ENCODE measurements at places on chromosomes 6 and 20.

GRCh38 chr6:136990754-136991153 is 54.0 kb downstream of the IL20RA start:
- DNase-seq: no peak

GRCh38 chr6:109580519-109580918 is 97.5 kb upstream of the ZBTB24 start:
- no peak for DNase-seq

DNA sequence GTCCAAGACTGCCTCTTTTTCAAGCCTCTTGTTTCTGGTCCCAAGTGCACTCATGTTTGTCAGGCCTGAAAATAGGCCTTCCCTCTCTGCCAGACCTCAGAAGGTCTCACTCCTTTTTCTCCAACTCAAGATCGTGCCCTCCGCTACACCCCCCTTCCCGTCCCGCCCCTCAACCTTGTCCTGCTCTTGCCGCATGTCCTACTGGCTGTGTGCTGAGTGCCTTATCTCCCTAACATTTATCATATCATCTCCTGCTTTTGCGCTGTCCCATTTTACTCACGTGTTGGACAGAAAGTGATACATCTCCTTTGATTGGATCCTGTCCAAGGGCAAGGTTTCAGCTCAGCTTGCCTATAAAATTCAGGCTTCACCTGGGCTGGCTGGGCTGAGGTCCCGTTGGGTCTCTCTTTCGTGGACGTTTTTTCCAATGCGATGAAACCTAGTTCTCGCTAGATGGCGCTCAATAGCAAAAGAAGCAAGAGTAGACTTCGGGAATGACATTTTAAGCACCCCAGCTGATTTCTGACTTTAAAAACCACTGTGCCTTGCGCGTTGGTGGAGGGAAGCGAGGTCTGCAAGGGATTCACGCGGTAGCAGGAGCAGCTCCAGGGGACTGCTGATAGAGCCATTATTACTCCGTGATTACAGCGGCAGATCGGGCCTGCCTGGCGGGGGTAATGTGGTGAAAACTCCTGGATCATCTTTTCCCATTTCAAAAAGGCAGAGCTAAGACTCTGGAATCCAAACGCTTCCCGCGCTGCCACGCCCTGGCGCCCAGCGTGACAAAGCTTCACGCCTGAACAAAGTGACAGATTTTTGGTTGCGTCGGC is 137.6 kb downstream of the IMPG1 start:
- no peak for DNase-seq

DNA sequence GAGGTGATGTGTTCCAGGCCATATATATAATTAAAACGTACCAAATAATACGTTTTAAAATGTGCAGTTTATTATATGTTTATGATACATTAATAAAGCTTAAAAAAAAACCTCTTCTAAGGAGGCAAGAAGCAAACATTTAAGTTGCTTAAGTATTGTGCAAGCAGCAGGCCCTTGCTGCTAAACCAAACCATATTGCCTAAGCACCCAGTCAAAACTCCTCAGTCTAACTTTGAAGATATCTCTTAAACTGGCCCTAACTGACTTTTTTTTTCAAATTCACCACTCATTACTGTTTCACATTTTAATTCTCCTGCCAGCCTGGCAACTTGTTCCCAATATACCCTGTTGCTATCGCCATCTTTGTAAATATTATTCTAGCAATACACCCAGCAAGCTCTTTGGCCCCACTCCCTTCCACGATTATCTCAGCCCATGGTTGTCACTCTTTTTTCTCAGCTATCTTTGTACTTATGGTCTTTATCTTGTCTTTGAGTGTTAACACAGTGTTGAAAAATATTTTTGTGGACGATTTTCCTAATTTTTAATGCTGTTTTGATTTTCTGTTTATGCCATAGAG is 60.9 kb downstream of the C6orf58 start:
- no peak for DNase-seq

GRCh38 chr20:24004471-24004870 is 15.9 kb upstream of the GGTLC1 start:
- DNase-seq: no peak

DNA sequence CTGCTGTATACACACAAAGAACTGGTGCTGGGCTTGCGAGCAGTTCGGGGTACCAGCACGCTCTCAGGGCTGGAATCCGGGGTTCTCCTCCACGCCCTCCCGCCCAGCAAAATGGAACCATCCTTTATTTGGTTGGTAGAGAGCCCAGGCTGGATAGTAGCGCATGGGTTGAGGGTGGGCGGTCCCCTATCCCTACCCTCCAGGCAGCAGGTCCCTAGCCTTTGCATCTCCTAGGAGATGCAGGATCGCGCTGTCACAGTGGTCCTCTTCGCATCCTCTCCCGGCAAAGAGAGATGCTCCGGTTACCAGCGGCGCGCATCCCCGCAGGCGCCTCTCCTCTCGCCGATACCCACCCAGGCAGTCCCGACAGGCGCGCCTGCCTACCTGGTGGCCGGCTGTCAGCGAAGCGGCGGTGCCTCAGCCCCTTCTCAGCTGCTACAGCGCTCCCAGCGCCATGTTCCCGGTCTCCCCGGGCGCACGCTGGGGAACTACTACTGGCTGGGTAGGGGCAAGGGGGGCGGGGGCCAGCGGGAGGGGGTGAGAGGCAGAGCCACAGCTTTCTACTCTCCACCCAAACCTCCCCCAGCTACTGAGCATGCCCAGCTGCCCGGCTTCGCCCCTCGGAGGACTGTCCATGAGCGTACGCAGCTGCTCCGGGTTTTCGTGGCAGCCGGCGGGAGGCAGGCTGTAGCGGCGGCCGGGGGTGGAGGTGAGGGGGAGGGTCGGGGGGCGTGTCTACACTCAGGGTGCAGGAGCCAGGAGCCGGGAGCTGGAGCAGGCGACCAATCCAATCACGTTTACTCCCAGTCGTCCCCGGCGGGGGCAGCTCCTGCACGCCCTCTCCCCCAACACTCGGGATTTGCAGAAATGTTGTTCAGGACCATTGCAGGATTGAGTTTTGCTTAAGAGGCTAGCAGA is at the start of gene PAK5:
TSS of gene PAK5 (minus strand) at position 699 of the 918 bp plus-strand sequence. CDS start 194,748 bp downstream, outside the sequence.
- no peak for DNase-seq

DNA sequence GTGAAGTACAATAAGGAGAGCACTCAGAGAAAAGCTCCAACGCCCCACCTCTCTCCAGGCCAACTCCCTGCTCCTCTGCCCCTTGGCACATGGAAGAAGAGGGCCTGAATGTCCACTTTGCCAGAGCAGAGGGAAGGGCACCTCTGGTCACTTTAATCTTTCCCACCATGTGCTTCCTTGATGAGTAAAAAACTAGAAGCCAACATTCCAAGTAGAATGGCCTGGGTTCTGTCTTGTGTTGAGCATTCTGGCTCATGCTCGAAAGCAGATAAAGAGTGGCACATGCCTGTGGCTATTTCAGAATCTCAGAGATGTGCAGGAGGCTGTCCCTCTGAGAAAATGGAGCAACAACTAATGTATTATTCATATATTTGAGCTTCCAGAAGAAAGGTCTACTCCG is 177.4 kb upstream of the PLN start:
- DNase-seq: no peak

- no peak for DNase-seq
These were observed 24.0 kb downstream of the SDCBP2 start for GRCh38 chr20:1304710-1305515.

DNA sequence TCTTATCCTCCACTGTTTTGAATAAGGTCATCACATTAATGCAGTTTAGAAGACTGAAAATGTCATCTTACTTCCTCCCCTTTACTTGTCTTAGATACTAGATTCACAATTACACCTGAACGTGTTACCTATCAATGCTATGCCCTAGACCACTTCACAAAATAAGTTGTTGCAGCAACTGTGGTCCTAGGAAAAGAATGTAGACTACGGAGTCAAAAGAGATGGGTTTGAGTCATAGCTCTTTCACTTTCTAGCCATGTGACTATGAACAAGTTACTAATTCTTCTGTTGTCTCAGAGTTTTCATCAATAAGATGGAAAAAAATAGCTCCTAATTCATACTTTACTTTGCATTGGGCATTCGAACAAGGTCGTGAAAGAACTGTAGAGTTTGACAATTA is 164.3 kb upstream of the PREP start:
- no peak for DNase-seq

GRCh38 chr6:54957698-54958097 is 111.1 kb downstream of the FAM83B start:
- DNase-seq: no peak

- no peak for DNase-seq
These were observed 5.1 kb upstream of the RPS21 start for GRCh38 chr20:62381842-62382241.

DNA sequence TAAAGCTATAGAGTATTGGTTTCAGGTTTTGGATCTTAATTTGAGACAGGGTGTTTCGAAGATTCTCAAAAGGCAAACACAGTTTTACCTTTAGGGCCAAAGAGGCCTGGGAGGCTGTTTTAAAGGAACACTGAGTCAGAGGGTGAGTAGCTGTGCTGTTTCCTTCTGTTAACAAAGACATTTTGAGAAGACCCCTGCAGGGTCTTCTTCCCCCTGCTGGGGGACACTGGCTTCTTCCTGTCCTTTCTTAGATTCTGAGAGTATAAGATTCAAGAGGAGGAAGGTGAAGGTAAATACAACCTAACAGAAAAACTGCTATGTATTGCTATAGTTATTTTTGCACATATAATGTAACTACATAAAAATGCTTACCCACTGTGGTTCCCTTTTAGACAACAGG is 19.0 kb downstream of the HS3ST5 start:
- DNase-seq: no peak

DNA sequence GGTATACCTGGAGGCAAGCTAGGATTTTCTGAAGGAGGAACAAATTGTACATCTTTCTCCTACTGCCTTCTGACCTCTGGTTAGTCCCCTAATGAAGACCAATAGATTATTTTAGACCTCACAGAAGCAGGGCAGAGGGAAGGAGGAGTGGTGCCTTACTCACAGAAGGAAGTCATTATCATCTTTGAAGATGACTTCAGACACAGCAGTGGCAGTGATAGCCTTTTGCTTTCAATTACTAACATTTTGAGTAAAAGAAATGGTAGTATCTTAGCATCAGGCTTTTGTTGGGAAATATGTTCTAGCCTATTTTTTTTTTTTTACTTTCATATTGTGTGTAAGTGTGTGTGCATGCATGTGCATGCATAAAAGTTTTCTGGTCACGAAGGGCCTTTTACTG is 164.2 kb upstream of the PLN start:
- DNase-seq: no peak

DNA sequence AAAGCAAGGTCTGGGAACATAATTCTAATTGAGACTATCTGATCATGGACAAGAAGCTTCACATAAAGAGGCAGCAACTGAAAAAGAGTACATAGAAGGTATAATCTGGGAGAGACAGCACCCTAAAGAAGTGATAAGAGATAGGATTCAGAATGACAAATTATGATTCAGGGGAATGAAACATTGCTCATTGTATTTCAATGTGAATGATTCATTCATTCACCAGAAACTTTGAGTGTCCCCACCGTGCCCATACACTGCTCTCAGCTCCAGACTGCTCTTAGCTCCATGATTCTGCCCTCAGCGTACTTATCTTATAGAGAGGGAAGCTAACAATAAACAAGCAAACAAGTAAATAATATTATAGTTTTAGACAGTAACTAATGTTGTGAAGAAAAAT is 329.3 kb upstream of the IRAK1BP1 start:
- DNase-seq: no peak
